ENCODE measurements at places on chromosomes 4 and X.

- DNase-seq, result no peak
Observed at GRCh38 chrX:24526616-24527015, 61.5 kb downstream of the PDK3 start.

DNA sequence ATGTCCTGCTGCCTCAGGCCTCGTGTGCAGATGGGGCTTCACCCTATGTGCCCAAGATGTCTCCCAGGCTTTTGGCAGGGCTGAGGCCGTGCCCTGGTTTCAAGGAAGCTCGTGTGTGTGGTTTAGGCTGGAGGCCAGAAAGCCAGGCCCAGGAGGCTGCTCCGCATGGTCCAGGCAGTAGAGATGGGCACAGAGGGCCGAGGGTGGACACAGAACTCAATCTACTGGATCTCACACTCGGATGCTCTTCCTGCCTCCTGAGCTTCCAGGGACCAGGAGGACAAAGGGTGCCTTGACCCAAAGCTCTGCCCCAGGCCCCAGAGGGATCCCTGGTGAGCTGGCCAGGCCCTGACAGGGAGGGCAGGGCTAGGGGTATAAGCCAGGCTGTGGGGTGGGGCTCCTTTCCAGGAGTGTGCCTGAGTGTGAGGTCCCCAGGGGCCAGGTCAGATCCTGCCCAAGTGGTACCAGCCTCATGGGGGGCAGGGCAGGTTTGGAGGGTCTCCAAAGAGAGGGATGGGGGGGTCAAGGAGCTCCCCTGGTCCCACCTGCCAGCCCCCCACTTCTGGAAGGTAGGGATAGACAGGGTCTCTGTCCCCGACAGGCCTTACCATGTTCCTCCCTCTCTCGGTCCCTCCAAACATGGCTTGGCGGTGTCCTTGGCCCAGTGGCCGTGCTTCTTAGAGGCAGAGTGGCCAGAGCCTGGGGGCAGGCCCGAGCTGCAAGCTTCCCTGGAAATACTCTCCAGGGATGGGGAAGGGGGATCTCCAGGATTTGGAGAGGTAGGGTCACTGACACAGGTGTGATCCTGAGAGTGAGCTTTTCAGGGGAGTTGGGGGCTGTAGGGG is 23.8 kb downstream of the HTRA3 start:
- DNase-seq, result no peak

DNA sequence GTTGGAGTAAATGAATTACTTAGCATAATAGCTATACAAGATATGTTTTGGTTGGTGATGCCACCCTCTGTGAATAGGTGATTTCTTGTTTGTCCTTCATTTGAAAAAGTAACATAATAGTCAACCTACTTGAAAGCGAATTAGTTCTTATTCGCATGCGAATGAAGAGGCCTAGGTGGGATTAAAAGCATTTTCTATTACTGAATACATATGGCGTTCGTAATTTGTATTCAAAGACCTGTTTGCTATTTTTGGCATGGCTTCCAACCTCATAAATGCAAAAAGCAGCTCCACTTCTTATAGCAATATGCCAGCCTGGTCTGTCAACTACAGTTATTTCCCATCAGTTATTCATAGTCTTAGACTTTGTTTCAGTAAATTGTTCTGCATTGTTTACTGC is 261.3 kb downstream of the TENM3 start:
- no peak for DNase-seq

- no peak for DNase-seq
Observed at GRCh38 chr4:88599298-88599697, 7.0 kb downstream of the HERC3 start.

DNA sequence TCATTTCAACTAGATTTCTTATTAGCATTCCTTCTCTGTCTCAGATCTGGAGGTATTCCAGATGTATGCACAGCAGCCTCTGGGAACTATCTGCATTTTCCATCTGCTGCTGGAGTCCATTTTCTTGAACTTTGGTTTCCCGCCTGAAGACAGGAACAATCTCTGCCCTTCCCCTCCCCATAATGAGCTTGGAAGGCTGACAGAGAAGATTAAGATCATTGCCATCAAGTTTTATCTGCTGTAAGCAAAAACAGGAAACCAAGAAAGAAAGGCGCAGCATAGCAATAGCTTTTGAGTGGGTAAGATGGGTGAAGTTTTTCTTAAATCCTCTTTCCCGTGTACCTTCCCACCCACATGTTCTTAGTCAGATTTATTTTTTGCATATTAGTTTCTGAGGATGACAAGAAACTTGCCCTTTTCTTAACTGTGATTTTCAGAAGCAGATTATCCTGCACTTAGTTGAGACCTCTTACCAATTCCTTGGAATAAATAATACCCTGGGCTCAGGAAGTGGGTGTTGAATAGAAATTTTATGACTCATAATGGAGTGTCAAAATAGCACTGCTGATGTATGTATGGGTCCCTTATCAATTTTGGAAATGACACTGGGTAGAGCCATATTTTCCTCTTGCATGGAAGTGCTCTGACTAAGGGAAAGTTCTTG is 78.3 kb downstream of the CT47B1 start:
- DNase-seq, result no peak

GRCh38 chrX:34559325-34559724 is 97.8 kb downstream of the TMEM47 start:
- no peak for DNase-seq

- no peak for DNase-seq
Observed at GRCh38 chr4:6480534-6481088, 8.2 kb upstream of the PPP2R2C start.

GRCh38 chr4:70360460-70360859 is at the start of gene SMR3A:
TSS of gene SMR3A (plus strand) at chr4:70360760. CDS start at chr4:70362116, 1,356 bp downstream.
- no peak for DNase-seq

DNA sequence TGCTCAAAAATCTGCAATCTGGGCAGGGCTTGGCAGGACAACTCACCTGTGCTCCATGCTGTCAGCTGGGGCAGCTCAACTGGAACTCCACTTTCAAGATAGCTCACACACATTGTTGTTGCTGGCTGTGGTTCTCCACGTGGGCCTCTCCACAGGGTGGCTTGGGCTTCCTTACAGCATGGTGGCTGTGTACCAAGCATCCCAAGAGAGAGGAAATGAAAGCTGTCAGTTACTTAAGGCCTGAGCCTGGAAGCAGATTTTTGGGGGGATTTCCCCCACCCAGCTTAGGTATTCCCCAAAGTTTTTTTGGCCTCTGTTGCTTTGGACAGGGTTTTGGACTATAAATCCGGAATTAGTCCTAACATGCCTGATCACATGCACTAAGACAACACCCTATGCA is 81.0 kb downstream of the BCOR start:
- no peak for DNase-seq

All from stimulated activated CD8-positive, alpha-beta memory T cell treated with anti-CD3 and anti-CD28 coated beads, Interleukin-4, amount 100 ng/mL, for 1 hour (primary cell).